ENCODE measurements at places on chromosomes 1 and 21. TPM values are rescaled to one million over a fixed set of nuclear protein-coding genes. Genes with fewer than 3 reads are reported as not detected.

The LCA5L gene
- total RNA-seq = 1.8 TPM

The HCN3 gene
- 13.6 TPM for total RNA-seq

The TNFRSF1B gene
- not detected for total RNA-seq

The RXRG gene
- total RNA-seq = 2.2 TPM

The LCE1D gene
- total RNA-seq = not detected

The SMCP gene
- not detected for total RNA-seq

The CASQ2 gene
- not detected for total RNA-seq

- DNase-seq = no peak
These were observed 11.2 kb upstream of the PHC2 start for GRCh38 chr1:33442141-33442540.

DNA sequence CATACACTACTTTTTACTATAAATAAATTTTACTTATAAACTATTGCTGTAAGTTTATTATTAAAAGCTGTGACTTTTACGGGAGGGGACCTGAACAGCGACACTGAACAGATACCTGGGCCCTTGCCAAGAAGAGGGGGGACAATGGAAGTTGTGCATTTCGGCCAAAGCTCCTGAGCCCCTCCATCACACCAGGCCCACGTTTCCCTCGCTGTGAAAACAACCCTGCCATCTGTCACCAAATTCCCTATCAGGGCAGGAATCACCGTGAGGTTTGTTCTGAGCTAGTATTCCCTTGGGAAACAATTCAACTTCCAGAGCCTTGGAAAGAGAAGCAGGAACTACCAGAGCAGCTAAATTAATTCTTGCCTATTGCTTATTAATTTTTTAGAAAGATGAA lies 37.0 kb downstream of the VTCN1 start:
- no peak for DNase-seq

DNA sequence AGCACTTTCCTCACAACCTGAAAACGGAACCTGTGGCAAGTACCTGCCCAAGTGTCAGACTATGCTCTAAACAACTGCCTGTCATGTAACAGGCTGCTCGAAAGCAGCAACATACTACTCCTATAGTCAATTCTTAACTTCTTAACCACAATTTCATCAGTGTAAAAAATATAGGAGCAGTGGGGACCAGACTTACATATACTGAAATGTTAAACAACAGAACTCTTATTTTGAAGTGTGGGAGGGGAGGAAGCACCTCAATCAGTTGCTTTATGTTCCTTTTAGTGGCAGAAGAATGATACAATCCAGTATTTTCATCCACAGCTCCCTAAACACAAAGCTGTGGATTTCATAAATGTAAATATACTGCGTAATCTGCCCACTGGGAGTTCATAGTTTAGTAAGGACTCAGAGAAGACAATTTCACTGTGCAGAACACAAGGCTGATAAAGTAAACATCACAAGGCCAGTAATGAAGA lies 44.2 kb downstream of the WLS start:
- no peak for DNase-seq

- no peak for DNase-seq
These were observed 96.5 kb upstream of the CAMK1G start for GRCh38 chr1:209486861-209487593.

GRCh38 chr1:81414488-81415015 lies 386.2 kb upstream of the ADGRL2 start:
- peak; percentile 40 for DNase-seq

DNA sequence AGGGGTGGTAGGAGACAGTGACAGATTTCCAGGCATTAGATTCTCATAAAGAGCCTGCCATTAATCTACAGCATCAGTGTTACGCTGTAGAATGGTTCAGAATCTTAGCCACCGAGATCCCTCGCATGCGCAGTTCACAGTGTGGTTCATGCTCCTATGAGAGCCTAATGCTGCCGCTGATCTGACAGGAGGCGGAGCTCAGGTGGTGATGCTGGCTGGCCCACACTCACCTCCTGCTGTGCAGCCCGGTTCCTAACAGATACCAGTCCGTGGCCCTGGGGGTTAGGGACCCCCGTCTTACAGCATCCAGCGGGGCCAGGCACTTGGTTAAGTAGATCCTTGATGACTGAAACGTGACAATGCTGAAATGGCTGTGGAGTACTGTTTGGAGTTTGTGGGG lies 163.6 kb upstream of the C1orf21 start:
- DNase-seq = no peak

- DNase-seq = no peak
These were observed 188.5 kb downstream of the TGFBR3 start for GRCh38 chr1:91697416-91697815.

GRCh38 chr1:74673351-74674111 lies at the start of gene ERICH3:
TSS of gene ERICH3 (minus strand) at chr1:74673792. CDS start at chr1:74673519, 273 bp downstream.
- DNase-seq = no peak

- DNase-seq = no peak
These were observed 200.5 kb downstream of the TOMM20 start for GRCh38 chr1:234927971-234928640.

Data from progenitor cell of endocrine pancreas (in vitro differentiated cells).